NCI-H1105 treated with DMSO at 0.1 percent for 48 hours (cell line): ENCODE measurements at places on chromosomes 1 and 21.

- no peak for DNase-seq
Observed at GRCh38 chr1:184492536-184492935, 105.7 kb downstream of the C1orf21 start.

DNA sequence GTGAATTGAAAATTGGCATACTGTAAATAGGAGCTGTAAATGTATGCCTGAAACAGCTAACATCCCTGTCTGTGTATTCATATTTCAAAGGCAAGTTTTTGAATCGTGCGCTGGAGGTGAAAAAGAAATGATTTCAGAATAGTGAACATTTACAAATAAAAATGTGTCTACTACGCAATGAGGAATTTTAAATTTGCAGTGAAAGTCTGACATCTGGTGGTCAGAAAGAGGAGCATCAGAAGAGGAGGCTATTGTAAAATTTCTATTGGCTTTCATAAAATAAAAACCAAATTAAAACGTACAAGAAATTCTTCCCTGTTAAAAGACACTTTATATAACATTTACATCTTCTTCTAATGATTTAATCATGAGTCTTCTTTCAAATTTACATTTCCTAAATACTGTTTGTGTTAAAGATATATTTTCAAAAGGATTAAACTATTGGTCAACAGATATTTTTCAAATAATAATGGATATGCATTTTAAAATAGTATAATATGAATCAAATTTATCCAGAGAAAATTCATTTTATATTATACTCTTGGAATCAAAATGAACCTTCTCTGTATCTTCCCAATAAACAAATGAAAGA, 113.7 kb upstream of the RRP15 start:
- peak; percentile 72 for DNase-seq

DNA sequence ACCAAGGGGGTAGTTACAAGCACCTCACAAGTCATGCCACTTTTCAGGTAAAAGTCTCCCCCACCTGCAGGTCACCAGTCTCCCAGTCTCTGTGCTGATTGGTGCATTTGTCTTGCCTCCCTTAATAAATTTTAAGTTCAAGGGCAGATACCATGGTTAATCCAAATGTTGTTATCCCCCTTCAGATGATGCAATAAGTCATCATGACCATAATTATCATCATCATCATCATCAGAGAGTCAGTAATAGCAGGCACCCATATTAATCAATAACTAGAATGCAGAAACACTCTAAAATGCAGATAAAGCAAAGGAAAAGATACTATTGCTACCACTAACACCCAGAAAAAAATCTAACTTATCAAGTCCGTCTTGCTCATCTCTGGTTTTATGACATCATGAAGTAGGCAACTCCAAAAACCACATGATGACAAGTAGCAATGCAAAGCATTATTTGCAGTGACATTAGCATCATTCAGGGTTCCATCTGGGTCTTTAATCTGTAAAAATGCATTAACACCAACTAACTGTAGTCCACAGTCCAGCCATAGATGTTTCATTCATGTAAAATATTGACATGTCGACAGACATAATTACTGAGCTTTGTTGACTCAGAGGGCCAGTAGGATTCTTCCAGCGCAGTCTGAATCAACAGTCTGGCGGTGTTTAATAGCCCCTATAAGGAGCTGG, 492.0 kb upstream of the RUNX1 start:
- DNase-seq, result peak; percentile 31

DNA sequence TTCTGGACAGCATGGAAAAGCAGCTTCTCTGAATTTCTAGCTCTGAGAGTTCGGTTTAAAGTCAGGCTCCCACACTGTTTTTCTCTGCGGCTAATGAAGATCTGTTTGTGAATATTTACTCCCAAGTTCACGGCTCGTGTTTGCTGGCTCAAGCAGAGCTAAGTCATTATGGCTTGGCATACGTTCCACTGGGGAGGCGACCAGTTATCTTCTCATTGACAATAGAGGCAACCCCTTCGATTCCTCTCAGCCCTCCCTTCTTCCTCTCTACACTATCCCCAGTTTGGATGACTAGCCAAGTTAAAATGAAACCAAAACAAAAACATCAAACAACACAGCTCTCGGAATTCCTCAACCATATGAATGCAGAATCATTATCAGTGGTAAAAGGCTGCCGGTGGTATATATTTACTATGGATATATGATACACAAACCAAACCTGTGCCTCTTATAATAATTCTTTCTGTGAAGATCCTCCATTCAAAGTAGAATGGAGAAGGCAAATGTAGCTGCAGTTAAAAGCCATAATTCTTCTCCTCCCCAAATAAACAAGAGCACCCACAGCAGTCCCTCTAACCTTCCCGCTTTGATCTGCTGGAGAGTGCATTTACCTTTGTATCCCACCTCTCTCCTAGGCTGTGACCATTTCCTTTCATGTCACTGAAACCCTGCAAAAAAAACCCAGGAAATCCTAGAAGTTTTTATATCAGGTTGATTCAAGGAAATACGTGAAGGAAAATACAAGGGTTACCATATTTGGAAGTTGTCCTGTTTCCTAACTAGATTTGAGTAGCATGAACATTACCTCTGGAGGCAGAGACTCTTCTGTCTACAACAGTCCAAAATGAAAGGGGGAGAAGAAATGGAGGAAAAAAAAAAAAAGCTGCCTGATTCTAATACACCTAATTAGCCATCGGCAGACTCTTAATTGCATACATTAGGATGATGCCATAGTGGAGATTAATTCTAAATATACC, 108.3 kb upstream of the USH2A start:
- peak; percentile 79 for DNase-seq

DNA sequence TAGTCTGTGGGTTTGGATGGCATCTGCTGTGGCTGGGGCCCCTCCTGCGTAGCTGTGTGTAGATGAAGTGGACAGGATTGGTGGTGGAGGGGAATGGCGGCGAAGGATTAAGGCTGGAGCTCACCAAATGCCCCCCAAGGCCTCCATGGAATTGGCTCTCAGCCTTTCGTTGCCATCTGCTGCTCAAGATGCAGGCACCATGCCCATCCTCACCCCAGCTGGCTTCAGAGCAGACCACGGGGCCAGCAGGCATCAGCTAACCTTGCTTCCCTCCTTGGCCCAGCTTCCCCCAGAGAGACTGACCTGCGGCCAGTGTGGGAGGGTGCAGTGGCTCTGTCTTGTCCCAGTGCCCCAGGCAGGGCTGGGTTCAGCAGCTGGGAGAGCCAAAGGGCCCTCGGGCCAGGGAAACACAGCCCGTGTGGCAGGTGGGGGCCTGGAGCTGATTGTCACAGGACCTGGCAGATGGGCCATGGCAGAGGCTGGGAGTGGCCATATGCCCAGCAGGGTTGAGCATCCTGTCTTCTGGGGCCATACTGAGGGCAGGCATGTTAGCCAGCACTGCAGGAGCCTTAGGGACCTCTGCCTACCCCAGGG, 66.8 kb upstream of the ACTL8 start:
- no peak for DNase-seq

- no peak for DNase-seq
Observed at GRCh38 chr1:159207774-159208173, 3.1 kb downstream of the ACKR1 start.
